ENCODE measurements at places on chromosomes 6 and 20. TPM values are rescaled to one million over a fixed set of nuclear protein-coding genes. Genes with fewer than 3 reads are reported as not detected.

GRCh38 chr6:43257367-43258145, 14.3 kb downstream of the TTBK1 start:
- no peak for DNase-seq

The TFAP2D gene
- not detected for total RNA-seq

- no peak for DNase-seq
Observed at GRCh38 chr6:105509506-105510331, 106.8 kb upstream of the PREP start.

GRCh38 chr6:77040568-77041195, 422.6 kb downstream of the HTR1B start:
- DNase-seq, result no peak

The TSHZ2 gene
- total RNA-seq, result 23.5 TPM

GRCh38 chr6:124722141-124722878, 239.9 kb upstream of the RNF217 start:
- no peak for DNase-seq

Measured in pancreas (tissue), 10 donors.